ENCODE measurements at places on chromosomes 2 and 18.

- DNase-seq, result no peak
These were observed 7.7 kb downstream of the CLK1 start for GRCh38 chr2:200856806-200857205.

GRCh38 chr2:85459771-85460170 is 41.3 kb downstream of the SH2D6 start:
- no peak for DNase-seq

- no peak for DNase-seq
These were observed 4.6 kb upstream of the ADRA2B start for GRCh38 chr2:96120991-96121390.

- DNase-seq, result no peak
These were observed 105.3 kb downstream of the TSN start for GRCh38 chr2:121860758-121861227.

- no peak for DNase-seq
These were observed 117.2 kb downstream of the LNPK start for GRCh38 chr2:175884697-175885393.

- DNase-seq, result no peak
These were observed 213.9 kb downstream of the PTH2R start for GRCh38 chr2:208620487-208620978.

DNA sequence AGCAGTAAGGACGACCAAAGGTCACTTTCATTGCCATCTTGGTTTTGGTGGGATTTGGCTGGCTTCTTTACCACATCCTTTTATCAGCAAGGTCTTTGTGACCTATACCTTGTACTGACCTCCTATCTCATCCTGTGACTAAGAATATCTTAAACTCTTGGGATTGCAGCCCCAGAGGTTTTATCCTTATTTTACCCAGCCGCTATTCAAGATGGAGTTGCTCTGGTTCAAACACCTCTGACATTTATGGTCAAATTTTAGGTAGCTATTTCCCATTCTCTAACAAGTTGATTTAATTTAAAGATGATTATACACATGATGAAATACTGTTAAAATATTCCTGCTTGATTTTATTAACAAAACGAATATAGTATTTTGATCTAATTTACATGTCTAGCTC is 326.1 kb downstream of the ARHGAP15 start:
- DNase-seq, result no peak

- no peak for DNase-seq
These were observed 137.1 kb downstream of the RPIA start for GRCh38 chr2:88828397-88829137.

- DNase-seq, result no peak
These were observed 530.2 kb downstream of the CCDC85A start for GRCh38 chr2:56713978-56714377.

GRCh38 chr2:235937936-235938335 is 230.2 kb downstream of the GBX2 start:
- DNase-seq, result no peak

DNA sequence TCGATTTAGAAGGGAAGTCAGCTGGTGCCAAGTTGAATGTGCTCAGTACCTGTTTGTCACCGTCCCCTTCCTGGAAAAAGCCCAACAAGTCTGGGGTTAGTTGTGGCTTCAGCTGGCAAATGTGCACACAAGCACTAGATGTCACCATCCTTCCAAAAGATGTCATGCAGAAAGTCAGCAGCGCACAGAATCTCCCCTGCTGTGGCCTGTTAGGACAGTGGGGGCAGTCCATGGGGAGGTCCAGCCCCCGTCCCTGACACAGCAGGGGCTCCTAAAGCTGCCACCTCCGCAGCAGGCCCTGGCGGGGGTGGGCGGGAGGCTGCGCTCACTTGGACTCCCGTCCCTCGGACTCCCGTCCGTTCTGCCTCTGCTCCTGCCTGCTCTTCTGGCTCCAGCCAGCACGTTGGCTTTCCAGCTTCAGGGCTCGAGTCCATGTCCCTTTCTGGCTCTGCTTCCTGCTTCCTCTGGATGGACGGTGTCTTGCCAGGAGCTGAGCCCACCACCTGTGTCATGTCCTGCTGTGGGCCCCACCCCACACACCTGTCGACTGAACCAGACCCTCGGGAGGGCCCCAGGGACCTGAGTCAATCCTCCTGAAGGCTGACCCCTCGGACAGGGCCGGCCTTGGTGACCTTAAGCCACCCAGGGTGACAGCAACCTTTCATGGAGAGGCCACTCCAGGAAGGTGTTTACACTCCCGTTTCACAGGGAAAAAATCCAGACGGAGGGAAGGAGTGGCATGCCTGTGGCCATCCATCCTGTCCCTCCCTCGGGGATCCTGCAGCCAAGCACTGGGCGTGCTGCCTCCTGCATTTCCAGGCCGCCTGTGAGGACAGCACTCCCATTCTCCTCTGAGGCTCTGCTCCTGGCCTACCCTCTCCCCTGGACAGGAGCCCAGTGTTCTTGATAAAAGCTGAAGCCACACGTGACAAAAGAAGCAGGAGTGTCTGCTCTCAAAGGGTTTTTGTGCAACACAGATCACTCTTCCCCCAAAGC is 8.5 kb downstream of the RAB17 start:
- no peak for DNase-seq

GRCh38 chr18:76494231-76495005 is 624 bp downstream of the ZNF516 start:
- no peak for DNase-seq

DNA sequence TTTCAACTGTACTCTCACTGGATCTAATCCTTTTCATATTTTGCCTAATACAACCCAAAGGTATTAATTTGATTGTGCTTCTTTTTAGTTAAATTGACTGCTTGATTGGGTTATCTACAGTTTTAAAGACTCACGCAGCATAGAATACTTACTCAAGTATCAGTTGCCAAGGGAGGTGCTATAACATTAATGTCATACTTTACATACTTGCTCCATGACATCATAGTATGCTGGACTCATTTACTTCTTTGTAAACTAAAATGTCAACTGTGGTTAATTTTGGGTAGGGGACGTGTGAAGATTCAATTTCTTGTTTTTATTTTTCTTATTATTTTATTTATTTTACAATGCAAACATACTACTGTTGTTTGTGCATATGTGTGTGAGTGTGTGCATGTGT is 716.2 kb upstream of the VRK2 start:
- no peak for DNase-seq

GRCh38 chr18:29271501-29271900 is 1094.6 kb upstream of the CDH2 start:
- no peak for DNase-seq

DNA sequence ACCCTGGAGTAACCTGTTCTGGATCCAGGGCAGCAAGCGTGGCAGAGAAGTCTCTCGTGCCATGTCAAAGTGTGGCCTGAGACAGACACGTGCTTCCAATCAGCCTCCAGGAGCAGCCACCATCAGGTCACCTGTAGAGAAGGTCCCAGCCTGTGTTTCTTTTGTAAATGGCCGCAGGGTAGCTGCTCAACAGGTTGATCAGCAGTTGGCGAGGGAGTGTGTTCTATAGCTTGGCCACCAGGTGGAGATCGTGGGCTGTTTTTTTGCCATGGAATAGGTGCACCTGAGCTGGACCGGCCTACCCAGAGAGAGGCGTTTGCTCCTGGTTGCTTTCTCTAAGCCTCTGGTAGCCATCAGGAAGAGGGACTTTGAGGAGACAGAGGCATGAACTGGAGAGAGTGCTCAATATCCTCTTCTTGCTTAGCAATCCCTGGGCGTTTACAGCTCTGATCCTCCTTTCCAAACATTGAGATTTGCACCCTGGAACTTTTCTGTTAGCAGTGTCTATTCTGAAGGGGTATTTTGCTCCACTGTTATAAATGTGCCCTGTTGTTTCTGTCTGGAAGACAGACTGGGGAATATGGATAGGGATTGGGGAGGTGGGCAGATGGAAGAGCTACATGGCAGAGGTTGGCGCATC is 34.2 kb upstream of the EN1 start:
- peak; percentile 26 for DNase-seq

DNA sequence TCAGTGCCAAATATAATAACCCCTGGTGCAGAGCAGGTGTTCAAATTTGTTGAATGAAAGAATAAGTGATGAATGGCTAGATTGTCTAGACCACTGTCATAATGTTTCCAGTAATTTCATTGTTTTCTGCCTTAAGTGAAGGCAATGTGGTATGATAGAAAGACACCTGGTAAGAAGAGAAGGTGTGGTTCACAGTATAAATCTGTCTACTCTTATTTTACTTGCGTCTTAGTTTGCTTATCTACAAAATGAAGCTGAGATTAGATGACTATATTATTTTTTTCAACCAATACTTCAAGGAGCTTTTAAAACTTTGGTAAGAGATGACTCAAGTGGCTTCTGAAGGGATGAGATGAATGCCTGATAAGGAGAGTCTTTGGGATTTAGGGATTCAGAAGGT is 788.4 kb downstream of the EPHA4 start:
- DNase-seq, result no peak
